Camera-type eye (tissue), 1 donor: ENCODE measurements at places on chromosomes 7 and 10. TPM values are rescaled to one million over a fixed set of nuclear protein-coding genes. Genes with fewer than 3 reads are reported as not detected.

AUTS2 gene
- 147 TPM for total RNA-seq

LEP gene
- total RNA-seq = not detected

ABCB4 gene
- total RNA-seq = 4.6 TPM

MACROH2A2 gene
- total RNA-seq = 49.1 TPM

CCDC172 gene
- total RNA-seq = not detected

HSPA14 gene
- total RNA-seq = 13.8 TPM

SPDYE5 gene
- total RNA-seq = 0.22 TPM

CDH23 gene
- 75.4 TPM for total RNA-seq

MCM10 gene
- total RNA-seq = 4.1 TPM

GNB2 gene
- total RNA-seq = 103 TPM

CYP2C18 gene
- 0.22 TPM for total RNA-seq

SAMD9L gene
- total RNA-seq = 13.8 TPM

AKR1B15 gene
- not detected for total RNA-seq

CLDN4 gene
- total RNA-seq = 15.8 TPM

ZPBP gene
- total RNA-seq = 5.7 TPM

AKR1C3 gene
- total RNA-seq = 6.0 TPM

INSIG1 gene
- 90.6 TPM for total RNA-seq

LRRC4 gene
- 4.6 TPM for total RNA-seq

CACNB2 gene
- total RNA-seq = 31.2 TPM

KLF14 gene
- total RNA-seq = 0.16 TPM

CALCR gene
- 0.38 TPM for total RNA-seq

MCM7 gene
- total RNA-seq = 84.2 TPM

SPOCK2 gene
- 28.6 TPM for total RNA-seq

FKBP14 gene
- 34.5 TPM for total RNA-seq

NOBOX gene
- total RNA-seq = not detected

FHIP2A gene
- 40.8 TPM for total RNA-seq

HTRA1 gene
- 172 TPM for total RNA-seq

VPS50 gene
- 107 TPM for total RNA-seq

FAM25A gene
- total RNA-seq = not detected

SLC18A3 gene
- total RNA-seq = 1.3 TPM

FAM237B gene
- total RNA-seq = not detected

SFTPA1 gene
- total RNA-seq = not detected

SOSTDC1 gene
- total RNA-seq = 47.6 TPM

H2BK1 gene
- not detected for total RNA-seq

GTPBP4 gene
- 26.1 TPM for total RNA-seq

ANKRD61 gene
- not detected for total RNA-seq

NEUROD6 gene
- 0.93 TPM for total RNA-seq

TRIM50 gene
- not detected for total RNA-seq

FOXI2 gene
- total RNA-seq = not detected

ECHDC3 gene
- 15.7 TPM for total RNA-seq
